ENCODE measurements at places on chromosomes 2 and 18.
A peak's percentile ranks its signal among the peaks of the same experiment; 100 is the strongest.

DNA sequence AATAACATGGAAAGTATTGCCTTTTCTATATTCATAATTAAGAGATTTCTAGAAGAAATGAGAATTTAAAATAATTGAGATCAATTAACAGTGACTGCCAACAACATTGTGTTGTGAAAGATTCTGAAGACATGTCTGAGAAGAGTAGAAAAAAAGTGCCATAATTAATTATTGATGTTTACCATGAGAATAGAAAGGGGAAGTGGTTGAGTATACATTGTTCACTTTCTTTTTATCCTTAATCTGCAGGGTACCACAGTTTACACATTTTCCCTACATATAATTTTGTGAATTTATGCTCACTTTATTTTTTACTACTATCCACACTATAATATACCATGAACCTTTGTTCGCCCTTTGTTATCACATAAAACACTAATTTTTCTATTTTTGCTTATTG lies 47.1 kb upstream of the UBE2E3 start:
- DNase-seq = no peak

DNA sequence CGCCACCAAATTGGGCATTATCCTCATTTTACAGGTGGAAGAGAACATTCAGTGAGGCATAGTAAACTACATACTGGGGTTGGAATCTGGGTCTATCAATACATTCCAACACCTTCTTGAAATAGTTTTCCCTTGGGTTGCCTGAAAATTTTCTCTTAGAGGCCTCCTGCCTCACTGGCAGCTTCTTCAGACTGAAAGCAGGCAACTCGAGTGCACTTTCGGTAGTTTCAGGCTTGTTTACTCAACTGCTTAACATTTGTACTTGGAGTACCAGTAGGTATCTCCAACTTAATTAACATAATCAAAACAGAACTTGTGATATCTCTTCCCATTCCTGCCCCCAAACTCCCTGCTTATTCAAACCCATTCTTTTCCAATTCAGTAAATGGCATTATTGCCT lies 36.2 kb upstream of the C2orf74 start:
- DNase-seq = no peak

DNA sequence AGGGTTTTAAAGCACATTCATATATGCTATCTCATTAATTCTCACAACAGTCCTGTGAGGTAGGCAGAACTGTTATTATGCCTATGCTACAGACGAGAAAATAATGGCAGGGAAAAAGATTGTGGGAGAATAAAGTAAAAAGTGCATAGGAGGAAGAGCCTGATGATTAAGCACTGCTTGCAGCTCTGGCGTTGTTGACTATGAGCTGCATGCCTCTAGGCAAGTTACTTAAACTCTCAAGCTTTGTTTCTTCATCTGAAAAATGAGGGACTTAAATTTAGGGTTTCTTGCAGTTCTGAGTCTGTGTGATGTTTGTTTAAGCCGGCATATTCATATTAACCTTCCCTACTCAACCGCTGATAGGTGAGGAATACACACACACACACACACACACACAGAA lies 51.6 kb upstream of the RAPH1 start:
- DNase-seq = no peak

GRCh38 chr2:178267660-178268059 lies 73.3 kb downstream of the OSBPL6 start:
- DNase-seq = no peak

- DNase-seq = no peak
Measured at GRCh38 chr2:208479342-208479741, 72.8 kb downstream of the PTH2R start.

GRCh38 chr2:133526530-133527300 lies 41.5 kb downstream of the NCKAP5 start:
- DNase-seq = no peak

- no peak for DNase-seq
Measured at GRCh38 chr2:151060287-151060686, 201.4 kb downstream of the RBM43 start.

DNA sequence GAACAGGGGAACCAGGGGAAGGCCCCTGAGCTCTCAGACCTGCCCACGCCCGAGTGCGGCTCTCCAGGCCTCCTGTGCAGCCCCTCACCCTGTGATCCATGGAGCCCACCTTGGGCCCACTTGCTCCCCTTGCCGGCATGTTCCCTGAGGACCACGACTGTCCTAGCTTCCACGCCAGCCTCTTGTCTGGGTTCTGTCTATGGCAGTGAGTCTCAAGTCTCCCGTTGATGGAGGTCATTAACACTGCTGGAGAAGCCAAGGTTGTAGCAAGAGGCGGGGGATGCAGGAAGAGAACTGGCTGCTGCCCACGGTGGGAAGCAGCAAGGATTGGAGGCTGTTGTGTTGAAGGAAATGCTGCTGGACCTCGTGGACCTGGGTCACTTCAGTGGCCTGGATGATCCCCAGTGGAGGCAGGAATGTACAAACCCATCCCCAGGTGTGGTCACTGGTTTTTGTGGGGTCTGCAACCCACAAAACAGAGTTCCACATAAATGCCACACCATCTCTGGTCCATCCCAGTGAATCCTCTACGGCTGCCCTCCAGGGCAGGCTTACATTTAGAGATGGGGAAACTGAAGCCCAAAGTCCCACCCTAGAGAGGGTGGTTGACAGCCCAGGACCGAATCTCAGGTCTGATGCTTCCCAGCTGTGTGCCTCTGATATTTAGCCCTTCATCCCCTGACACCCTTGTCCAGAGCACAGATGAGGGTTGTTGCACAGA lies 150.3 kb downstream of the NDUFA10 start:
- DNase-seq = no peak

DNA sequence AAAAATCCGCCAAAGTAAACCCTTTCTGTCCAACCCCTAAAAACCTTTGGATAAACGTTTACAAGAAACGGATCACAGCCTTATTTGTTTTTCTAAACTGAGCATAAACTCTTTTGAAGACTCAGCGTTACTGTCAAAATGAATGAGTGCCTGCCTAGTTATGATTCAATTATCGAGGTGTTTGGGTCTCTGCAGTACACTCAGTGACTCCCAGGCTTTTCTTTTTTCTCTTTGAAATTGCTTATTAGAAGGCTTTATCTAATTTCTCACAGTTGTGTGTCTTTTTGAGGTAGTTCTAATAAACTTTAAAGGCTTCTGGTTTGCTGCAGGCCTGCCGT lies 663 bp downstream of the RHBDD1 start:
- no peak for DNase-seq

GRCh38 chr2:70751881-70752280 lies 16.1 kb downstream of the ADD2 start:
- peak; percentile 82 for DNase-seq

GRCh38 chr2:168574856-168575630 lies 119.0 kb downstream of the CERS6 start:
- no peak for DNase-seq

- no peak for DNase-seq
Measured at GRCh38 chr2:238123991-238124470, 14.4 kb upstream of the KLHL30 start.

DNA sequence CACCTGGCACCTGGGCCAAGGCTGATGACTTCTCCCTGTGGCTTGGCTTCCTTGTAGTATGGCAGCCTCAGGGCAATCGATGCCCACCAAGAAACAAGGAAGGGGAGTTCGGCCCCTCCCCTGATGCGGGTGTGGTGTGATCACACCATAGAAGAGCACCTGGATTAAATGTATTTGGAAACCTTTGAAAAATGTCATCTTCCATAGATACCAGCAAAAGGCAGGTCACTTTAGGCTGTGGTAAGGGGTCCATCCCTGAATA lies 198.2 kb downstream of the CYP26B1 start:
- no peak for DNase-seq

DNA sequence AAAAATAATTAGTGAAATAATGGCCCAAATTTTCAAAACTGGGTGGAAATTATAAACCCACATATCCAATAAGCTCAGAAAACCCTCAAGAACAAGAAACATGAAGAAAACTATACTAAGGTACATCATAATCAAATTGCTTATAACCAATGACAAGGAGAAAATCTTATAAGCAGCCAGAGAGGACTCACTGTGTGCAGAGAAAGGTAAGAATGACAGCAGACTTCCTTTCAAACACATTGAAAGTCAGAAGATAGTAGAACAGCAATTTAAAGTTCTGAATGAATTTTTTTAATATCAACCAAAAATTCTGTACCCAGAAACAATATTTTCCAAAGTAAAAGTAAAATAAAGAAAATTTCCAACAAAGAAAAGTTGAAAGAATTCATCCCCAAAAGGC lies 197.7 kb upstream of the RAB12 start:
- DNase-seq = no peak

DNA sequence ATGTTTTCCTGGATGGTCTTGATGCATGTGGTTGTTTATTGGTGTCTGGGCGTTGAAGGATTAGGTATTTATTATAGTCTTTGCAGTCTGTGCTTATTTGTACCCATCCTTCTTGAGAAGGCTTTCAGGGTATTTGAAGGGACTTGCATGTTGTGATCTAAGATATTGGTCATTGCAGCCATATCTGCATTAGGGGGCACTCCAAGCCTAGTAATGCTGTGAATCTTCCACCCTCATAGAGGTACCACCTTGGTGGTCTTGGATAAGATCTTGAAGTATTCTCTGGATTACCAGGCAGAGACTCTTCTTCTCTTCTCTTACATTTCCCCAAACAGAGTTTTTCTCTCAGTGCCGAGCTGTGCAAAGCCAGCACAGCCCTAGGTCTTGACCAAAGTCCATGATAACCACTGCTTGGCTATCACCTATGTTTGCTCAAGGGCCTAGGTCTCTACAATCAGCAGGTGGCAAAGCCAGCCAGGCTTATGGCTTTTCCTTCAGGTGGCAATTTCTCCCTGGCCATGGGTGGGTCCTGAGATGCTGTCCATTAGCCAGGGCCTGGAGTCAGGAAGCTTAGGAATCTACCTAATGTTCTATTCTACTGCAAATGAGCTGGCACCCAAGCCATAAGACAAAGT lies 15.4 kb upstream of the PPP1R1C start:
- DNase-seq = peak; percentile 16

GRCh38 chr18:57081899-57082298 lies 65.0 kb upstream of the BOD1L2 start:
- DNase-seq = no peak

DNA sequence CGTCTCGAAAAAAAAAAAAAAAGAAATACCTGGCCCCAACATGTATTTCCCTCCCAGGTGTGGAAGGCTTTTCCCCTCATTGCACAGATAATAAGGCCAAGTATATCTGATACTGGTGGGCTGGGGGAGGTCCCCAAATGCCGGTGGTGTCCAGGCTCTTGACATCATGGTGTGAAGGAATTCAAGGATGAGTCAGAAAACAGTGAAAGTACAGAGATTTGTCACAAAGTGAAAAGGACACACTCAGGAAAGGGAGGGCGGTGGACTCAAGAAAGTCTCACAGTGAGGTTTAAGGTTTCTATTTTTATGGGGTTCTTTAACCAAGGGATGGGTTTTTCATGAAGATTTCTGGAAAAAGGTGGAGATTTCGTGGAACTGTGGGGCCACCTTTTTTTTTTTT lies 37.8 kb upstream of the FZD5 start:
- no peak for DNase-seq

DNA sequence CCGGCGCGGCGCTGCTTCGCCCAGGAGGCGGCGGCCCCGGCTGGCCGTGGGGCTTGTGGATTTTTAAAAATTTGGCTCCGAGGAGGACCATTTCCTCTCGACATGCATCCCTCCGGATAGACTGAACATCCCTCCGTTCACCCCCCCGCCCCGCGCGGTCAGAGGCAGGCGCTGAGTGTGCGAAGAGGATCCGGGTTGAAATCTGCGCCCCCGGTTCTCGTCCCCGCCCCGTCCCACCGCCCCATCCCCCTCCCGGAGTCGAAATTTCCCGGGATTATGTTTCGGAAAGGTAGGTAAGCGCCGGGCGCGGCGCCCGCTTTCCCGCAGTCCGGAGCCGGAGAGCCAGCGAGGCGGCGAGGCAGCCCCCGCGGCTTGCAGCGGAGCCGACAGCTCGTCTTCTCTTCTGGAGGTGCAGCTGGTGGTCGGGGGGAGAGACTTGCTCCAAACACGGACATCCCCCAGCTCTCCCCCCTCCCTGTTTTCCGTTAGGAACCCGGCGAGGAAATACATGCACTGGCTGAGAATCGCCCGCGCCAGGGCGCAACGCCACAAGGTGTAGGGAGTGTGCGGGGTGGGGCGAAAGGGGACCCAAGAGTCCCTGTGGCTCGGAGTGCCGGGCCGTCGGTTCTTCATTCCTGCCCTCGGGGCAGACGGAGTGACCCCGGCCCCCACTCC lies at the start of gene PRKCE:
PRKCE (plus strand) TSS at position 261 of the 675 bp plus-strand sequence.
- no peak for DNase-seq

- DNase-seq = no peak
Measured at GRCh38 chr2:159187106-159187505, 99.4 kb downstream of the WDSUB1 start.

- no peak for DNase-seq
Measured at GRCh38 chr2:219916281-219916680, 288.9 kb downstream of the SLC4A3 start.

GRCh38 chr2:128306081-128306930 lies 12.4 kb downstream of the HS6ST1 start:
- no peak for DNase-seq

DNA sequence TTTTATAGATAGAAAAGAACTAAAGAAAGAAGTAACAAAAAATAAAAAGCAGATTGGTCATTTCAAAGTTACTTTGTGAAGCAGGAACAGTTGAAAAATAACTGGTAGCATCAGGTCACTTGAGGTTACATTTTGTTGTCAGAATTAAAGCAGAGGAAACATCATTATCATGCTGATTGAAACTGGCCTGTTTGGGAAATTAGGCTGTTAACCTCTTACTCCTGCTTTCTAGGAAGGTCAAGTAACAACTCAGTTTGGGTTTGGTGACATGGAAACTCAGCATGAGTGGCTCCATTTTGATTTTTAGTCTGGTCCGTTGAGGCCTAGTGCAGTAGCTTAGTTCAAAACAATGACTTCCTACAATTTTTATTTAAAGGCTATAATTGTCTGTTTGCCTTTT lies 1383.5 kb downstream of the DPP10 start:
- no peak for DNase-seq

- DNase-seq = no peak
Measured at GRCh38 chr18:48629730-48630324, 91.0 kb downstream of the CTIF start.

DNA sequence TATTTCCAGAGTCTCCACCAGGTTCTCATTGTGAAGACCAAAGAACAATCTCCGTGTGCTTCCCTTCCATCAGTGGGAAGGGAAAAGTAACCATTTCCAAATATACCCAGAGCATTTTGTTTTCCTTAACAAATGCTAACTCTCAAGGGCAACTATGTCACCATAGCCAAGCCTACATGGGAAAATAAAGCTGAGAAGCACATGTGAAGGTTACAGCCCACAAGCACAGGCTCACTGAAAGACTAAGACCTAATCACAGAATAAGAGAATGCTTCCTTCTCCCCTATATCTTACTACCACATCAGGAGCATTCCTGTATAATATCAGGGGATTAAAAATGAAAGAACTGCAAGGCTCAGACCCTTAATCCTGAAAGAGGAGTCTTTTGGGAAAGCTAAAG lies 28.2 kb downstream of the SP9 start:
- no peak for DNase-seq

DNA sequence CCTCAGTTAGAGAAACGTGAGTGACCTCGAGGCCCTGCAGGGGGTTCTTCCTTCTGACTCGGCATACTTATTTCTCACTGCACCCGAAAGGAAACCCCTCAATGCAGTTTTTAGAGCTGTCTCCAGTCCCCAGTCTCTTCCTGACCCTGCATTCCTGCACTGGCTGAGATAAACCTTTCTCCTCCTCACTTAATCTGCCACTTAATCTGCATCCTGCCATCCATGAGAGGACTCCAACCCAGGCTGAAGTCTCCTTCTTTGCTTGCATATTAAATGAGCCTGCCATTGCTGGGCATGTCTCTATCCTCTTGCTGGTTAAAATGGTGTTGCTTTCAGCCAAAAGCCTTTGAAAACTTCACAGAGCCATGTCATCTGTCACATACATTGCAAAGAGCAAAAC lies 125.6 kb upstream of the GATA6 start:
- DNase-seq = no peak

GRCh38 chr2:152005607-152006006 lies 93.2 kb downstream of the CACNB4 start:
- no peak for DNase-seq
